ENCODE measurements at places on chromosomes 11 and 22. TPM values are rescaled to one million over a fixed set of nuclear protein-coding genes. Genes with fewer than 3 reads are reported as not detected.
A peak's percentile ranks its signal among the peaks of the same experiment; 100 is the strongest.

The CSRP3 gene
- not detected for polyA plus RNA-seq

DNA sequence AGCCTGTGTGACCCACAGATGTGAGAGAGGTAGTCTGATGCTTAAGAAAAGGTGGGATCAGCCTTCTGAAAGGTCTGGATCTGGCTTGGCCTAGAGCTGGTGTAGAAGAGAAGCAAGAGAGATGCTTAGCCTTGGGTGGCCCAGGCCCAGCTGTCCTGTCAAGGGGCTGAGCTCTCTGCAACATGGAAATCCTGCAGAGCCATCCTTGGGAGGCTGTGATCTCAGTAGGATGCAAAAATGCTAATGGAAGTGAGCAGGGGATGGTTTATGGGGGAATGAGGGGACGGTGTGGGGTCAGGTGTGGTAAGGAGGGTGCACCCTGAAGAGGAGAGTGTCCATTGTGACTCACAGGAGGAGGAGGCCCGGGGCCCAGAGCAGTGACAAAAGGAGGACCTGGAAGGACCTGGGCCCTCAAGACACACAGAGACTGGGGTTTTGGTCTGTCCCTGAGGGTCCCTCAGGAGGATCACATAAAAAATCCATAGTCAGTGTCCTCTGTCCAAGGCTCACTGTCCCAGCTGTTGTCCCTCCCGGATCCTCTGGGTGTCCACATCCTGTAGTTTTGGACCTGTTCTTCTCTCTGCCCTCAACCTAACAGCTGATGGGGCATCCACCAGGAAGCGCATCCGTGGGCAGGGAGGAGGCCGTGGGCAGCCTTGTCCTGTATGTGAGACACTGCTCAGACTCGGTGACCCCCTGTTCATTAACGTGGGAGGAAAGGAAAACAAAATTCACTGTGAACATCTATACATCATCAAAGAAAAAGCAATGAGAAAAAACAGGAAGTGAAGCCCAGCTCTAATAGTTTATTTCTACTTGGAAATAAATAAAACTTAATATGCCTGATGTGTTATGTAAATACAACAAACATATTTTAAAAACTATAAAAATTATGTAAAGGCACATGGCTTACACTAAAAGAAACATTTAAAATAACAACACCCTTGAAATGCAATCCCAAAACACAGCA lies 129.8 kb downstream of the ZNF280B start:
- no peak for DNase-seq
- H3K4me1 ChIP-seq = no peaks in the 10 kb centered on the region
- no peak overlapping the region for H3K27ac ChIP-seq
- no peaks in the 10 kb centered on the region for H3K36me3 ChIP-seq

The AMOTL1 gene
- 21.8 TPM for polyA plus RNA-seq

The ADM gene
- polyA plus RNA-seq = 451 TPM

DNA sequence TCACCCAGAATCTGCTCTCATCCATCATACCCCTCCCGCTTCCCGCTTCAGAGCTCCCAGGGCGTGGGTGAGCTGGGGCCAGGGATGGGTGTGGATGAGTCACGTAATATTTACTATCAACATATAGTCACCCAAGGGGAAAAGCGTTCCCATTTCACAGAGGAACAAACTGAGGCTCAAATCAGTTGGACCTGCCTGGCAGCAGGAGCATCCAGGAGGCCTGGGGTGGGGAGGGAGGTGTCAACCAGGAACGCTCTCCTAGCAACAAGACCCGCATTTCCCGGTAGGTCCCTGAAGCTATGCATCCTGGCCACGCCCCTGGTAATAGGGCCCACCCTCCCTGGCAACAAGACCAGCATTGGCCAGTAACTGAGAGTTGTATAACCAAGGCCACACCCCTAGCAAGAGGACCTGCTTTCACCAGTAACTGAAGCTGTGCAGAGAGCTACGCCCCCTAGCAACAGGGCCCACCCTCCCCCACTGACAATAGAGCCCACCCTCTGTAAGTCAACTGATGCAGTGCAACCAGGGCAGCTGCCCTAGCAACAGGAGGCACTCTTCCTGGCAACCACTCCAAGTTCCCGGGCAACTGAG lies 32.7 kb upstream of the TXNRD2 start:
- H3K4me3 ChIP-seq = no peak overlapping the region
- DNase-seq = peak; percentile 63
- no peaks in the 10 kb centered on the region for H3K36me3 ChIP-seq
- no peak overlapping the region for H3K27ac ChIP-seq

DNA sequence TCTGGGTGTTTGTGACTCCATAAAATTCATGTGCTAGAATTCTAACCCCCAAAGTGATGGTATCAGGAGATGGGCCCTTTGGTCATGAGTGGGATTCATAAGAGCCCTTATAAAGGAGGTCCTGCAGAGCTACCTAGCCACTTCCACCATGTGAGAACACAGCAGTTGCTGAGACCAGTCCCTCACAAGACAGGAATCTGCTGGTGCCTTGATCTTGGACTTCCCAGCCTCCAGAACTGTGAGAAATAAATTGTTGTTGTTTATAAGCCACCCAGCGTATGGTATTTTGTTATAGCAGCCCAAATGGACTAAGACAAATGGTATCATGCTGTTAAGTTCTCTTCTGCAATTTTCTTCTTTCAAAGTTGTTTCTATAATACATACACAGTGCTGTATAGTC lies 1.5 kb upstream of the PLAAT5 start:
- H3K36me3 ChIP-seq = no peaks in the 10 kb centered on the region
- no peak overlapping the region for H3K4me3 ChIP-seq
- H3K27me3 ChIP-seq = peaks cover 44% of the 10 kb centered on the region

The BIK gene
- not detected for polyA plus RNA-seq

DNA sequence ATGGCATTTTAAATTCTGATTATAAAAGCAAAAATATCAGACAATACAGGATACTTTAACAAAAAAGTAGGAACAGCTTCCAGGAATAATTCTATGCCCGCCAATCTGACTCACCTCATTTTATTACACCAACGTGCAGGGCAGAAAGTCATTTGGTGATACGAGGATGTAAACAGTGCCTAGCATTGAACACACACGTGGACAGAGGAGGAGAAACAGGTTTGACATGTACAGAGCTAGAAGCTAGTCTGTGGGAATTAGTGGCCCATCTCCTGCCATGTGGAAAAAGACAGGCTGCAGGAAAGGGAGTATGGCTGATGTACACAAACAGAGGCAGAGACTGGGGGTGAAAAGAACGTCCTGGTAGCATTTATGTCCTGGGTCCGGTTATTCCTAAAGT lies 9.0 kb upstream of the SPINDOC start:
- peaks cover 4% of the 10 kb centered on the region for H3K4me1 ChIP-seq
- H3K4me3 ChIP-seq = no peak overlapping the region
- H3K36me3 ChIP-seq = no peaks in the 10 kb centered on the region

GRCh38 chr11:123261345-123262106 lies 66.5 kb upstream of the CLMP start:
- H3K4me3 ChIP-seq = peak overlapping the region; percentile 68
- no peaks in the 10 kb centered on the region for H3K27me3 ChIP-seq
- H3K27ac ChIP-seq = no peak overlapping the region
- peaks cover 19% of the 10 kb centered on the region for H3K4me1 ChIP-seq

DNA sequence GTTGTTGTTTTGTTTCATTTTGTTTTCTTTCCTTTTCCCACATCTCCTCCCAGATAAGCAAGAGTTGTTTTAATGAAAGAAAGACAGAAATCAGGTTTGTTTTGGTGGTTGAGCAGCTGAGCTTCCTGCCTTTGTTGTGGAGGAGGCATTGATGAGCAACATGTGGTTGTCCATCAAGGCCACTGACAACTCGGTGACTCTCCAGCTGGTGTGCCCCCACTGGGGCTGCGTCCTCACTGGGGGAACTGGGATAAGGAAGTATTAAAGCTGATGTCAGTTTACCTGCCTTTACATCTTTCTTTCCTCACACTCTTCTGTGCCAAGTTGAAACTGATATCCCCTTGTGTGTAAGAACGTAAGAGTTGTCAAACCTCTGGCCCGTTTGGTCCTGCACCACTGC lies 5.9 kb downstream of the VPS26B start:
- H3K4me1 ChIP-seq = peaks cover 37% of the 10 kb centered on the region
- no peaks in the 10 kb centered on the region for H3K36me3 ChIP-seq
- no peaks in the 10 kb centered on the region for H3K27me3 ChIP-seq
- no peak overlapping the region for H3K4me3 ChIP-seq
- no peak for DNase-seq
- H3K27ac ChIP-seq = no peak overlapping the region

GRCh38 chr11:130159657-130160497 lies at the start of gene ST14:
Gene ST14 (plus strand): TSS chr11:130159782. CDS start chr11:130159980, 198 bp downstream.
- H3K27me3 ChIP-seq = peaks cover 35% of the 10 kb centered on the region
- H3K27ac ChIP-seq = no peak within 1 kb of the TSS
- no peaks in the 10 kb centered on the region for H3K36me3 ChIP-seq
- peak; percentile 20 for DNase-seq
- H3K4me3 ChIP-seq = no peak within 1 kb of the TSS

The RTN4R gene
- 0.25 TPM for polyA plus RNA-seq

The SLC22A6 gene
- polyA plus RNA-seq = not detected

DNA sequence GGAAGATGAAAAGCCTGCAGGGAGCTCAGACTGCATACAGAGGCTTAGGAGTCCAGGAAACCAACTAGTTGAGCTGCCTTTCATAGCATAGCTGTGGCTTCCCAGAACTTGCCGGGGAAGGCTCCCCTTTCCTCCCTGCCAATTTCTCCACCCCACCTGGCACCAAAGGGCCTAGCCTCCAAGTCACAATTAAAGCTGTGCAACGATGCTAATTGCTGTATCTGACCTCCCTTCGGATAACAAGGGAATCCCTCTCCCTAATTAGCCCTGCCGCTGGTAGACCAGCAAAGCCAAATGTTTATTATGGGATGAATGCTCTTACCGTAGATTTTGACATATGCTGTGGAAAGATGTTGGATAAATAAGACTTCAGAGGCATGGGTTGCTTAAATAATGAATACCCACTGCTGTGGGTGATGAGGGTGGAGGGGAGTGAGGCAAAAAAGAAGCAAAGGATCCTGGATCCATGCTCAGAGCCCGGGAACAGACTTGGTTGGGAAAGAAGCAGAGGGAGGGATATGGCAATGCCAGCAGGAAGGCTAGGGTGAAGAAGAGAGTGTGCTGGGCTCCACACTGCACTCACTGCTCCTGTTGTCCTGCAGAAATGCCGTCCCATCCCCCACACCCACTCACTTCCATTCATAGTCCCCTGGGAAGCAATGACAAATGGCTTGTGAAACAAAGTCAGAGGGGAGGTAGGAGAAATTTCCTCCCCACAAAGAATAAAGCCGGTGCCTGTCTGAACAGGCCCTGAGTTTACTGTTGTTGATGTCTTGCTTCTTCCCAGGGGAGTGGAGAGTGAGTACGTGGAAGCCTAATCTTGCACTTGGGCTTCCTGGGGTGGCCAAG lies 608.1 kb upstream of the CADM1 start:
- no peak overlapping the region for H3K27ac ChIP-seq
- no peak for DNase-seq

- no peaks in the 10 kb centered on the region for H3K36me3 ChIP-seq
- DNase-seq = peak; percentile 80
- peak overlapping the region; percentile 72 for H3K4me3 ChIP-seq
- H3K27me3 ChIP-seq = no peaks in the 10 kb centered on the region
Observed at GRCh38 chr11:35619116-35619854, 1.0 kb downstream of the FJX1 start.

The LMO2 gene
- not detected for polyA plus RNA-seq

DNA sequence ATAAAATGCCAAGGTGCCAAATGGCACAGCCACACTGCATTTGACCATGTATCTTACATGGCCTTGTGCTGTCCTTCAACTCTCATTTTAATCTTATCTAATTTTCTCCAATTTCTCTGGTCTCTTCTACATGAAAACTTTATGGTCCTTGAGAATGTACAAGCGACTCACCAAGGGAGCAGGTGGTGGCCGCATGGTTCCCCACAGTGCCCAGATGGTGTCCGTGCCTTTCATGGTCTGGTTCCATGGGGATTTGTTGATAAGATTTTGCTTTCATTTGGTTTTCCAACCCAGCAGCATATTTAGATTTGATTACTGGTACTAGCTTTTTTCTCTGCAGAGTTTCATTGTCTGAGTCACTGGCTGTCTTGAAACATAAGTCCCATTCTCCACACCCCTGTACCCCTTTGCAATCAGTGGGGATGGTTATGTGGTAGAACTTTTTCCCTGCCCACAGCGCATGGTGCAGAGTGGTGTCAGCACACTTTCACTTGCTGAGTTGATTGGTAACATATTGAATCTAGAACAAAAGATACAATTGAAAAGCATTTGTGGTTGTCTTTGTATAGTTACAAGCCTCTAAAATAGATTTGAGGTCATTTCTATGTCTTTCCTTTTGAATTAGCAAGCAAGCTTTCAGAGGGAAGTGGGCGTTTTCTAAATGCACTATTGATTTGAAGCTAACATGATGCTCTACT lies 24.1 kb downstream of the ZNRF3 start:
- H3K4me3 ChIP-seq = no peak overlapping the region
- peaks cover 16% of the 10 kb centered on the region for H3K4me1 ChIP-seq
- no peaks in the 10 kb centered on the region for H3K27me3 ChIP-seq
- H3K36me3 ChIP-seq = no peaks in the 10 kb centered on the region
- no peak for DNase-seq

DNA sequence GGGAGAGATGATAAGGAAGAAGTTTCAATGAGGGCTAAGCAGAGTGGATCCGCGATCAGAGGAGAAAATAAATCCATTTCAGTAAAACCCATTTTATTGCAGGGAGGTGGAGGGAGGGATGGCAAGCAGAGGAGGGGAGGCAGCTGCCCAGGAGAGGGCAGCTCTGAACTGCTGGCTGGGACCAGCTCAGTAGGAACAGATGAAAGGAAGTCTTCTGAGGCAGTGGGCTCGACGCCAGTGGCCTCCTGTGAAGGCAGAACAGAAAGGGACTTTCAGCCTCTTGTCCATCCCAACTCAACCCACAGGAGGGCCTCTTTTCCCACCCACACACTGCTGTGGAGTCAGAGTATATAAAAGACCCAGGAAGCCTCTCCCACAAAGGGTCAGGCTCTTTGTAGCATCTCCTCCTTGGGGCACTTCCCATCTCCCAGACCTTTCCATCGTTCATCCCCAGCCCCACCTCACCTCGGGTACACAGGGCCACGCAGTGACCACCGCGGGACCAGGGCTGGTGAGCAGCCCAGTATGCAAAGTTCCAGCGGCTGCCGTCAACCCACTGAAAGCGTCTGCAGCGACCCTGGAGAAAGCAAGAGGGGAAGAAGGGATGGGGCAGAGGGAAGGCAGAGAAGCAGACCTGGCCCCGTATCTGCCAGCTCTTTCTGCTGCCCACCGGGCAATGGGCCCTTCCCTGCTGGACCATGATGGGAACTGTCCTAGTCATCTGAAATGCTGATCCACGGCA lies 3.0 kb downstream of the PRG2 start:
- H3K27ac ChIP-seq = no peak overlapping the region
- no peak for DNase-seq

Data from GM23248 (cell line).